Stimulated activated CD8-positive, alpha-beta memory T cell treated with anti-CD3 and anti-CD28 coated beads, Interleukin-7, amount 100 ng/mL, for 1 hour (primary cell): ENCODE measurements at places on chromosomes 2 and 18.

DNA sequence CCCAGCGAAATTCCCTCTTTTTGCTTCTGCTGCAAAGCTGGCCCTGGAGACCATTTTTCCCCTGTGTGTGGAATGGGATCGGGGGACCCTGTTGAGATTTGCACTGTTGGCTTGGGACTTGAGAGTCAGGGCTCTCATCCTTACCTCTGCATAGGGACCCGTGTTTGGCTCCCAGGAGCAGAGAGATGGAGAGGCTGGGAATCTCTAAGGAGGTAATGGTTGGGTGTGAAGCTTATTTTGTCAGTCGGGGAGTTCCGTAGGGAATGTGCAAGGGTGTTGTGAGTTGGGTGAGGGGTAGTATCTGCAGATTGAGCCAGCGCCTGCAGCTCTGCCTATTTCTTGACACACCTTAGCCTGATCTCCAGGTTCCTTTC lies 4.5 kb downstream of the GATA6 start:
- DNase-seq: no peak

GRCh38 chr2:156323754-156324153 lies 8.8 kb downstream of the NR4A2 start:
- no peak for DNase-seq

DNA sequence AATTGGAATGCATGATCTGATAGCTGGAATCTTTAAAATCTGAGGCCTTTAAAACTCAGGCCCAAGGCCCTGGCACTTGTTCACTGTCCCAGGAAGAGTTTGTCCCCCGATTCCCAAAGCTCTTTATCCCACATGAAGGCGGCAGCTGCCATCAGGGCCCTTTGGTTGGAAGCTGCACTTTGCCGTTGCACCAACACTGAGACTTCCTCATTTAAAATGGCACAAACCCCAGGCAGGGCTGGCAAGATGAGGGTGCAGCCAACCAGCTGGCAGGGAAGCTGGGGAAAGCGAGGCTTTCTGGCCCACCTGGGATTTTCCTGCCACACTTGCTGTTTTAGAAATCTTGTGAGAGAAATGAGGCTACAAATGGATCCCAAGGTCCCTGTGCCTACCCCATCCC lies 6.3 kb downstream of the FLACC1 start:
- DNase-seq: no peak

DNA sequence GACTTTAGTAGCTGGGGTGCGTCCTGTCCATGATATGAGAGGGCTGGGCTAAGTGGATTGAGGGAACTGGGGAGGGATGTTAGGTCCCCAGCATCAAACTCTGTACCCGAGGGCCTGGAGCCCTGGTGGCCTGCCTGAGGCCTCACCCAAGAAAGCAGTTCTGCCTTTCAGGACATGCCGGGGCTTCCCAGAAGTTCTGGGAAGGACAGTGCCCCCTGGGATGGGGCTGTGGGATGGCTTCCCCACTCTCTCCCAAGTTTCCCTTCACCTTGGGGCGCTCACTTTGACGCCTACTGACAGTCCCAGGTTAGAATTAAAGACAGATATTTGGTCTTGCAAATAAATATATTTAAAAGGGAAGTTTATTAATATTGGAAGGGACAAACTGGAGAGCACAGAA lies 1.8 kb downstream of the OXER1 start:
- DNase-seq: no peak
